ENCODE measurements at places on chromosomes 5 and 9.
A peak's percentile ranks its signal among the peaks of the same experiment; 100 is the strongest.

DNA sequence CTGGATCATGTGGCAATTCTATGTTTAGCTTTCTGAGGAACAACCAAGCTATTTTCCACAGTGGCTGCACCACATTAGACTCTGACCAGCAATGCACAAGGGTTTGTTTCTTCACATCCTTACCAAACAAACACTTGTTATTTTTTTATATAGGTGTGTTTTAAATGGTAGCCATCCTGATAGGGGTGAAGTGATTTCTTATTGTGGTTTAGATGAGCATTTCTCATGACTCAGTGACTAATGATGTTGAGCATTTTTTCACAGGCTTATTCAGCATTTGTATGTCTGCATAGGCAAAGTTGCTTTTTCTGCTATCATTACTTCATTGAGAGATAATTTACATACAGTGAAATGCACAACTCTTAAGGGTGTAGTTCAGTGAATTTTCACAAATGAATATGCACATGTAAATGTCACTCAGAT is 36.0 kb downstream of the ANKRD33B start:
- DNase-seq, result no peak

DNA sequence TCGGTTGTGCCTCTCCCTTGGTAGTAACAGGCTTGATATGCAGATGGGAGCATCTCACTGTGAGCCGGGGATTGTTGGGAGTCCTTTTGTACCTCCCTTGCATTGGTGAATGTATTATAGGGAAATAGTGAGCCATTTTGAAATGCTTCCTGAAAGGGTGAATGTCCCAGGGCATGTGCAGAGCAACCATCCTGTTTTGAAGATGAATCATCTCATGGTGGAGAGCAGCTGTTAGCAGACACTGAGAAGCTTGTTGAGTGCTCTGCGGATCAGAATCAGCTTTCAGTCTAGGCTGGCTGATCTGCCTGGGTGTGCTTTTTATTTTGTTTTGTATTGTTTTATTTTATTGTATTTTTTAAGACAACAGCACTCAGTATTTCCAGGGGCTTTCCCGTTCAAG is 29.7 kb downstream of the SLC36A1 start:
- no peak for DNase-seq

DNA sequence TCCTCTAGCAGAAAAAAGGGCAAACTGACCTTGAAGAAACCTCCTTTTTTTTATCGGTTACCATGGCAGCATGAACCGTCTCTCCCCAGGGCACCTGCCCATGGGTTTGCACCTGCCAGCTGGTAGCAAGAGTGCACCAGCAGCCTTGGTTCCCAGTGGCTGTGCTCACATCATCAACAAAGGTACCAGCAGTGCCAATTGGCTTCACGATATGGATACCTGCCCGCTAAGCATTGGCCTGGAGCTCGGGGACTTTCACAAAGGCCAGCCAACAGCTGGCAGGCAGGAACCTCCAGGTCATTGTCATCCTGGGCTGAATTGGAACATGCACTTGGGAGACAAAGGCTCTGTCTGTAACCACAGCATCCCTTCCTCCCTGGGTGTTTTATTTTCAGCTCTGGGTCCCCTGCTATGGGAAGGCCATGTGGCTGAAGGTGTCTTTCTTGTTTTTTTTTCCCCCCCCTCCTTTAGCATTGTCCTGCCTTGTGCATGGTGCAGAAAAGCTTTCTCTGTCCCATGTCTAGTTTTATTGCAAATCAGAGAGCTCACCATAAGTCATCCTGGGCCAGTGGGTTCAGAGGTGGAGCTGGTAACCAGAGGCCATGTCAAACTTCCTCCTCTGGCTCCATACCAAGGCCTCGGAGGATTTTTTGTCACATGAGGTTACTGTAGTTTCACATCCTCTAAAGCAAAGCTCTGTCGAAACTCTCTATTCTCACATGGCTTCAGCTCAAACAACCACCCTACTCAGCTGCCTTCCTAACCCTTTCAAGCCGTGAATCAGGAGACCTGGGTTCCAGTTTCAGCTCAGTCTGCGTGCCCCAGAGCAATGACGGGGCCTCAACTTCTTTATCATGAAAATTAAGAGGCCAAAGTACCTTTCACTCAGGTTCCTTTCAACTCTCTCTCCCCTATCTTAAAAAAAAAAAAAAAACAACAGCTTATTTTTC is 145.5 kb upstream of the MAP3K1 start:
- peak; percentile 100 for DNase-seq

- DNase-seq, result no peak
These were observed 40.1 kb downstream of the PPARGC1B start for GRCh38 chr5:149770236-149770635.

DNA sequence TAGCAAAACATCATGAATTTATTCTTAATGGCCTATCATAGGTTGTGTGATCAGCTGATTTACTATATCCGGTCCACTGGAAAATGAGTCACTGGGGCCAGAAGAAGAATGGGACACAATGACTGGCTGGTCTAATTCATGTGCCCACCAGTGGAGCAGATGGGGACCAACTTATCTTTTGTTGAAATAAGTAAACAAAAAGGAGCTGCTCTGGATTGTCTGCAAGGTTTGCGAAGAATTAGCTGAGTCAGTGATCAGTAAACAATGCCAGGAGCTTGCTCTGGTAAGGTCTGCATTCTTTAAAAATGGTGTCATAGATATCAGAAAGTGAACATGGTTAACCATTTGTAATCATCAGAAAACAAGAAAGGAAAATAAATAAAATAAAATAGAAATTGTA is 128.0 kb downstream of the RASEF start:
- DNase-seq, result no peak

GRCh38 chr5:82011761-82012160 is 39.9 kb downstream of the ATG10 start:
- no peak for DNase-seq

GRCh38 chr9:73038613-73039012 is 85.8 kb upstream of the ALDH1A1 start:
- DNase-seq, result no peak

DNA sequence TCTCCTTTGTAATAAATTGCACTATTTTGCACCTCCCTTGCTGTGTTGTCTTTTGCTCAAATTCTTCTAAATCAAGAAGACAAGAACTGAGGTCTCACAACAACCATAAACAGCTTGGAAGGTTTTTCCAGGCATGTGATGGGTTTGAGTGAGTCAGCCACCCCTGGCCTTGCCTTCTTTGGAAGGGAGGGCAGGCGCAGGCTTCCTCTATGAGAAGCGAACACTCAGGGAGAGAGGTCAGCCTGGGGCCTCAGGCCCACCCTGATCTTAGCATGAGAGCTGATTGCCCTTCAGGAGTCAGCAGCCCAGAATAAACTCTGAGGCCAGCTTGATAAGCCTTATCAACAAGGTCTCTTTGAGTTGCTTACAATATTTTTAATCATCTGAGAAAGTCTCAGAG is 31.6 kb downstream of the S1PR3 start:
- DNase-seq, result no peak

Data from RPMI8226 (cell line).